ENCODE measurements at places on chromosomes 7 and 10.

GRCh38 chr10:109961174-109962001 is 38.1 kb upstream of the XPNPEP1 start:
- DNase-seq = no peak

DNA sequence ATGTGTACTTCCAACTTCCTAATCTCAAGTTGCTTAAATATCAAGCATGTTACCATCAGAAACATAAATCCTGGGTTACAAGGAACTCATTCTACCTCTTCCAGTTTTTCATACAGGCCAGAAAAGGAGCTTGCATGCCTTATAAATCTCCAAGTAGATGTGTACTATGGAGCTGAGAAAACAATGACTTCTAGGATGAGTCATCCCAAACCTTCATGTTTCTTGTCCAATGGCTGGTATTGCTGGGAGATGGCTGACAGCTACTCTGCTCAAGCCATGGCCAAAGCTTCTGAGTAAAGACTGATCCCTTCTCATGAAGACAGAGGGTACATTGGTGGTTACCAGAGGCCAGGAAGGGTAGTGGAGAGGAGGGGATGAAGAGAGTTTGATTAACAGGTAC is 8.6 kb downstream of the RAPGEF5 start:
- no peak for DNase-seq

- DNase-seq = no peak
These were observed 105.0 kb downstream of the KMT2C start for GRCh38 chr7:152330827-152331226.

- DNase-seq = no peak
These were observed 178.3 kb upstream of the MKLN1 start for GRCh38 chr7:131149429-131149773.
